ENCODE measurements at places on chromosomes 4 and X. TPM values are rescaled to one million over a fixed set of nuclear protein-coding genes. Genes with fewer than 3 reads are reported as not detected.

- DNase-seq, result no peak
- no peak overlapping the region for H3K4me3 ChIP-seq
- peaks cover 1% of the 10 kb centered on the region for H3K4me1 ChIP-seq
These were observed 21.8 kb downstream of the FGD1 start for GRCh38 chrX:54473993-54474859.

DNA sequence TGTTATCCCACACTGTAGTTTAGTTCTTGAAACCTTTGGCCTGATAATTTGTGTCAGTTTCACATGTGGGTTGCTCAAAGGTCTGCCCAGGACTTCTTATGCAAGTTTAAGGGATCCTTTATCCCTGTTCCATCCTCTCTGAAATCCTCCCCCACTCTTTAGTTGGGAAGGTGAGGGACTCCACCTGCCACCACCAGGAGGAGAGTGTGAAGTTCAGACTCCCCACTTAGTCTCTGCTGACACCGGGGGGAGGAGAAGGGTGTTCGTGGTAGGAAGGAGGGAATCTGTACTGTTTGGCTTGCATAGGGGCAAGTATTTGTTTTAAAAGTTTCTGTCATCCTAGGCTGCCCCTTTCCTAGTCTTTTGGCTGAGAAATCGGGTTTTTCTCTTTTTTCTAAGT lies 211.8 kb downstream of the PPP4R3C start:
- H3K4me1 ChIP-seq, result no peaks in the 10 kb centered on the region
- H3K4me3 ChIP-seq, result no peak overlapping the region
- no peak for DNase-seq

DNA sequence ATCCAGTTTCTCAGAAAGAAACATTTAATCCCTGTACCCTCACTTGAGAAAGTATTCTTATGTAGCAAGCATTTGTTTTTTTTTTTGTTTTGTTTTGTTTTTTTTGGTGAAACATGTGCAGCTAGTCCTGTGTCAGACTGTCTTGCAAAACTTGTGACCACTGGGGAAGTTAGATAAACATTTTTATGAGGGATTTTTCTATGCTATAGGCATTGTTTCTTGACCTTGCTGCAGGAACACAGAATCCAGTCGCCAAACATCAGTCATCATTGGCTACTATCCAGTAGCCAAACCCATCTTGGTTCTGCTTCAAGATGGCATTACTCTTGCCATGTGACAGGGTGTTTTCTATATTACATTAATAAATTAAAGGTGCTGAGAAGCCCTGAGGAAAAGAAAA lies 7.7 kb upstream of the MAPK10 start:
- H3K4me1 ChIP-seq, result no peaks in the 10 kb centered on the region
- H3K4me3 ChIP-seq, result no peak overlapping the region
- no peak overlapping the region for H3K27ac ChIP-seq
- DNase-seq, result no peak
- H3K36me3 ChIP-seq, result peaks cover 14% of the 10 kb centered on the region

GRCh38 chrX:116267511-116268040 lies 97.0 kb downstream of the AGTR2 start:
- no peak for DNase-seq
- no peaks in the 10 kb centered on the region for H3K4me1 ChIP-seq
- H3K36me3 ChIP-seq, result no peaks in the 10 kb centered on the region
- H3K27ac ChIP-seq, result no peak overlapping the region
- H3K4me3 ChIP-seq, result no peak overlapping the region
- no peaks in the 10 kb centered on the region for H3K27me3 ChIP-seq

GRCh38 chrX:119809185-119809666 lies 17.8 kb upstream of the RPL39 start:
- DNase-seq, result no peak
- H3K4me1 ChIP-seq, result no peaks in the 10 kb centered on the region
- H3K4me3 ChIP-seq, result no peak overlapping the region

GRCh38 chrX:9064694-9065093 lies 30.8 kb upstream of the FAM9B start:
- DNase-seq, result no peak
- H3K36me3 ChIP-seq, result no peaks in the 10 kb centered on the region
- H3K4me1 ChIP-seq, result peaks cover 5% of the 10 kb centered on the region
- H3K27me3 ChIP-seq, result no peaks in the 10 kb centered on the region
- no peak overlapping the region for H3K4me3 ChIP-seq

DNA sequence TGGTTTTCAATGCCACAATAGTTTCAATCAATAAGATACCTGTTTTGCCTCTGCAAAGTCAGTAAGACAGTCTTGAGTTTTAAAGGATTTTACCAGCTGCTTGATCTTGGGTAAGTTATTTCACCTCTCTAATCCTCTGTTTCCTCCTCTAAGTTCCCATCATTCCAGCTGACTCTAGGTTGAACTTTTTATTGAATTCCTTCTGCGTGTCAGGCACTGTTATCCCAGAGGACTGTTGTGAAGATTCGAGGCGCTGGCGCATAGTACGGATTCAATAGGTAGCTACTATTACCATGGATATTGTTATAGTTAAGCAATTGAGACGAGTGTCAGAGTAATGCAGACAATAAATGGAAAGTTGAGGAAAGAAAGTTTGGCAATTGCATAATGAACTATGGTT lies 179.4 kb downstream of the BANK1 start:
- H3K36me3 ChIP-seq, result no peaks in the 10 kb centered on the region
- no peak for DNase-seq
- no peak overlapping the region for H3K27ac ChIP-seq
- H3K4me1 ChIP-seq, result no peaks in the 10 kb centered on the region
- H3K27me3 ChIP-seq, result no peaks in the 10 kb centered on the region

The WDR19 gene
- total RNA-seq, result 51.6 TPM

The SGMS2 gene
- total RNA-seq, result 1.6 TPM

The BBS7 gene
- 26.9 TPM for total RNA-seq

The ANK2 gene
- total RNA-seq, result 55.6 TPM

The DRD5 gene
- total RNA-seq, result not detected

The NR0B1 gene
- not detected for total RNA-seq

The LPAR4 gene
- 20.1 TPM for total RNA-seq

The NAT8L gene
- 18.8 TPM for total RNA-seq

The MAGEC2 gene
- total RNA-seq, result not detected
